ENCODE measurements at places on chromosomes 1 and 21.

- DNase-seq, result no peak
Measured at GRCh38 chr1:200887036-200887435, 7.7 kb upstream of the INAVA start.

- DNase-seq, result no peak
Measured at GRCh38 chr1:33500547-33500946, 28.1 kb downstream of the ZSCAN20 start.

- no peak for DNase-seq
Measured at GRCh38 chr1:207418351-207418750, 35.8 kb upstream of the CR2 start.

GRCh38 chr1:183734543-183735036, 70.3 kb upstream of the RGL1 start:
- DNase-seq, result no peak

GRCh38 chr1:161335796-161336195, 21.6 kb downstream of the SDHC start:
- DNase-seq, result no peak

DNA sequence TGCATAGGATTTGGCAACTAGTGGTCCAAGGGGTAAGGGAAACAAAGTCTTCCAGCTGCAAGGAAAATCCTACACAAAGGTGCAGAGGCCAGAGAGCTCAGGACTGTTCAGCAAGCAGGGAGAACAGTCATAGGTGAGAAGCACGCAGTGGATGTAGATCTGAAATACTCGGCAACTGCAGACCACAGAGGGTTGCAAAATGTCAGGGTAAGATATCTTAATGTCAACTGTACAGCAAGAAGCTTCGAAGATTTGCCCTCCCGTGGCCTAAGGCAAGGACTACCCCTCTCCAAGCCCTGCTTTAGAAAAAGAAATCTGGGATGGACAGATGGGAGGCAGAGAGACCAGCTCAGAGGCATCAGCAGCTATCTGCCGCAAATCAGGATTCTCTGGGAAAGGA, 153.4 kb upstream of the IRF2BP2 start:
- no peak for DNase-seq

DNA sequence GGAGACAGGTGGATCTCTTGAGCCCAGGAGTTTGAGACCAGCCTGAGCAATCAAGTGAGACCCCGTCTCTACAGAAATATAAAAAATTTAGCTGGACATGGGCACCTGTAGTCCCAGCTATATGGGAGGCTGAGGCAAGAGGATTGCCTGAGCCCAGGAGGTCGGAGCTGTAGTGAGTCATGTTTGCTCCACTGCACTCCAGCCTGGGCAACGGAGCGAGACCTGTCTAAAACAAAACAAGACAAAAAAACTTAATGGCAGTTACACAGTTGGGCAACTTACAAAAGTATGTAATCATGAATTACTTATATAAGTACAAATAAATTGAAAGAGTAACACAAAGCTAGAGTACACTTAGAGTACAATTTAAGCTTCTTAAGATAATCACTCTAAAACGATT, 25.2 kb downstream of the RC3H1 start:
- no peak for DNase-seq

- no peak for DNase-seq
Measured at GRCh38 chr1:37244083-37244480, 209.8 kb upstream of the GRIK3 start.

- DNase-seq, result no peak
Measured at GRCh38 chr1:66553846-66554245, 19.9 kb downstream of the SGIP1 start.

GRCh38 chr1:21922090-21923013, 14.8 kb downstream of the HSPG2 start:
- no peak for DNase-seq

GRCh38 chr1:26833432-26834405, 7.2 kb downstream of the ZDHHC18 start:
- peak; percentile 94 for DNase-seq

DNA sequence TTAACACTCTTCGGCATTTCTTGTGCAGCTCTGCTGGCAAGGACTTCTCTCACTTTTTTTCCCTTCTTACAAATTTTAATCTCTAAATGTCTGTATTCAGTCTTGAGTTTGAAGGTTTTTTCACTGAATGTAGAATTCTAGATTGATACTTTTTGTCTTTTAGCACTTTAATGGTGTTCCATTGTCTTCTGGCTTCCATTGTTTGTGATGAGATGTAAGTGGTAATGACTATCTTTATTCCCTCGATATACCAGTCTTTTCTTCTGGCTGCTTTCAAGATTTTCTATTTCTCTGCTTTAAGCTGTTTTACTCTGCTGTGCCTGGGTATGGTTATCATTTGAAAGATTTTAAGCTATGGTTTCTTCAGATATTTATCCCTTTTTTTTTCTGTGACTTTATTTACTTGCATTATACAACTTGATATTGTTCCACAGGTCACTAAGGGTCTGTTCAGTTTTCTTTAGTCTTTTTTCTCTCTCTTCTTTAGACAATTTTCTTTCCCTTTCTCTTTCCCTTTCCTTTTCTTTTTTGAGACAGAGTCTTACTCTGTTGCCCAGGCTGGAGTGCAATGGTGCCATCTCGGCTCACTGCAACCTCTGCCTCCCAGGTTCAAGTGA, 35.8 kb downstream of the DYRK1A start:
- no peak for DNase-seq

DNA sequence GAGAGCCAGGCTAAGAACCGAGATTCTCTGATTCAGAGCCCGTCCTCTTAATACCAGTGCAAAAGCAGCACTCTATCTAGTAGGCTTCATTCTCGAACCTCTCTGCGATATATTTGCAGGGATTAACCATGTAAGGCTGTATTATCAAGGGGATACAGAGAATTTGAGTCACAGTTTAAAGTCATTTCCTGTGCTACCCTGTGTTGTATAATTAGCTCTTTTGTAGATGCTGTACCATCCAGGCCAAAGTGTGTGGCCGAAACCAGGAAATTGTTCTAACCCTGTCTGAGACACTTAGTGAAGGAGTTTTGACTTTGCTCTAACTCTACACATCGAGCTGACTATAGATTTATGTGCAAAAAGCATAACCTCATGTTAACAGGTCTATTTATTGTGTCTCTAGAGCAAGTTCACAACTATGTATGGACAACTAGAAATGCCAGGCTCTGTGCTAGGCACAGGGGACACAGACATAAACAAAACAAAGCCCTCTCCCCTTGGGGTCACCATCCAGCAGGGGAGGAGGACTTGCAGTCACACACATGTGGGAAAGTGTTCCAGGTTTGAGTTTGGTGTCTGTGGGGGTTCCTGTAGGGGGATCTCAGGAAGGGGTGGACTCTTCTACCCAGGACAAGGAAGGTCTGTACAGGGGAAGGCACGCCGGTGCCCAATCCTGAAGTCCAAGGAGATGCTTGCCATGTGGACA, 182.2 kb downstream of the DHRS3 start:
- no peak for DNase-seq

DNA sequence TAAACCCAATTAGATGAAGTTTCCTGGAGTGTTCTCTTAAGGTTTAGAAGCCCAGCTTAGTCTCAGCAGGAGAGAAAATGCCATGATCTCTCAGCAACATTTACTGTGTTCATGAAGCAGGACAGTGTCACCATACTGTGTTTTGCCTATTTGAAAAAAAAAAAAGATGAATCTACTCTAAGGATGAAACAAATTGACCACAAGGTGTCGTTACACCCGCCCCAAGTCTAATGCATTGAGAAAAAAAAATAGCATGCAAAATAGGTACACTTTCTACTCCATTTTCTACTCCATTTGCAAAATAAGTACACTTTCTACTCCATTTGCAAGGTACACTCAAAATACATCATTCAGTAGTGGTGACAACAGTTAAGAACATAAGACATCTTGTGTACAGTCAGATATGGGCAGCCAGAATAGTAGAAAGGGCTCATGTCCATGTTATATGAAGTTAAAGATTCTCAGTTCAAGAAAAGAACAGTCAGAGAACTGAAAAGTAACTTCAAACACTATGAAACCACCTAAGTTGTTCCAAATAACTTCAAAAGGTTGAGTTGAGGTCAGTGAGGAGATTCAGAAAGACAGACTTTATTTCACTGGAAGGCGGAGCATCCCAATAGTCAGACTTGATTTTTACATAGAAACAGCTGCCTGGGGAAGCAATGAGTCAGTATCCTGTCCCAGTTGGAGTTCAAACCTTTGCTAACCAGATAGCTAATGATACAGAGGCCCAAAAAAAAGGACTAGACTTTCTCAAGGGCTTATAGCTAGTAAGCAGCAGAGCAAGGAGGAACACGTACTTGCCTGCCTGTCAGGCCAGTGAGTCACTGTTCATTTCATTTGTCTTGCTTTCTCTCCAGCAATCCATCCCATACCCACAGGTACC, 13.3 kb downstream of the PLPPR5 start:
- DNase-seq, result no peak

DNA sequence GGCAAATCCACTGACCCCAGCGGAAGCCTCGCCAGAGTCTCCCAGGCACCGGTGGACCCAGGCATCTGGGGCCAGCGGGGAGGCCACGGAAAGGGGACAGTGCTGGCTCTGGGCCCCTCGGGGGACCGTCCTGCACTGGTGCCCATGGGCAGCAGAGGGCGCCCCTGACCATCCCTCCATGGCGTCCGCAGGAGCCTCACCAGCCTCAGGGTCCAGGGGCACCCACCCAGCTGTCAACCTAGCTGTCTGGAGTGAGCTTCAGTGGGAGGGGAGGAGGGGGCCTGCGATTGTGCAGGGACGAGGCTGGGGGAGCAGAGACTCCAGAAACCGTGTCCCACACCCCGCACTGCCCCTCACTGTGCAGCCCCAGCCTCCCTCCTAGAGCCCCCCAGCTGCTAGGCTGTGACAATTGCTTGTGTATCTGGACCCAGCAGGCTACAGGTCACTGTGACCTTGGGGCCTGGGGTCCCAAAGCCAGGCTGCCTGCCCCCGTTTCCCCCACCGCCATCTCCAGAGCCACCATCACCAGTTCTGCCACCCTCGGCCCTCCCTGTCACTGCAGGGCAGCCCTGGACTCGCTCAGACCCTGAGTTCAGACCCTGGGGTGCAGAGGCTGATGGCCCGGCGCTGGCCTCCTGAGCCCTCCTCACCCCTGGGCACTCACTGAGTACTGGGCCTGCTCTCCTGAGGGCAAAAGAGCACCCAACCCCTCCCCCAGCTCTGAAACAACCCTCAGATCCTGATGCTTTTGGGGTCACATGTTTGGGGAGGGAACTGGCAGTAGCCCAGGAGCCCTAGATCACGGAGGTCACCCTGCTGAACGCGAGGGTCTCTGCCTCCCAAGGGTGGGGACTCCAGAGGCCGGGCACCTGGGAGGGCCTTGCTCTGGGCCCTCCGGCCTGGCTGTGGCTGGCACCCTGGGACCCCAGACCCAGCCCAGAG, 10.6 kb upstream of the COL6A1 start:
- DNase-seq, result no peak

GRCh38 chr1:38919130-38919529, 22.5 kb downstream of the RHBDL2 start:
- DNase-seq, result no peak

DNA sequence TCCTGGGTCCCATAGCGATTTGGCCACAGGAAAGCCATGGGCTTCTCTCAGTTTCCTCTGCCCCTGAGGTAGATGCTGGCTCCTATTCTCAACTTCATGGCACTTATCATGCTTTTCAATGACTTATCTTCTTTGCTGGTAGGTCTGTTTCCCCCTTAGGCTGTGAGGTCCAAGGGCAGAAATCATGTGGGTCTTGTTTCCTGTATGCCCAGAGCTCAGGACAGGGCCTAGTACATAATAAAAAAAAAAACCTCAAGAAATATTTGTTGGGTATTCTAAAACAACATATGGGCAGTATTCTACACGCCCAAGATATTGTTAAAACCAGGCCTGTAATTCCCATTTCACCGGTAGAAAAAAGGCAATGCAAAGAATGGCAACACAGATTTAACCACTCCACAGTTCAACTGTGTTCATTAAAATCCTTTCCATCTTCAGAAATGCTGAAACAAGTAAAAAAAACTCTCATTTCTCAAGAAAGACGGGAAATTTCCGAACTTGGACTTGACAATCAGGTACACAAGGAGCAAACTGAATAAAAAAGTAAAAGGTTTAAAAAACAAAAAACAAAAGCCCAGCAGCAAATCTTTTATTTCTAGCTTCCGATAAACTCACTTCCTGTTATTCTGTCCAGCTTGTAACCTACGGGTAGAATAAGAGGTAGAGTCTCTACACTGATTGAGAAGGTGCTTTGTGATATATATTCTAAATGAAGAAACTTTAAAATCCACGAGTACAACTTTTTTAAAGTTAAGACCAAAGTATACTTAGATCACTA, 6.3 kb upstream of the TDRD10 start:
- DNase-seq, result no peak

GRCh38 chr1:155342842-155343241, 22.1 kb downstream of the RUSC1 start:
- no peak for DNase-seq

- no peak for DNase-seq
Measured at GRCh38 chr1:248810727-248811513, 14.8 kb downstream of the SH3BP5L start.

GRCh38 chr1:214404571-214405213, 123.7 kb downstream of the SMYD2 start:
- no peak for DNase-seq

GRCh38 chr1:34478515-34479076, 276.3 kb upstream of the GJB5 start:
- DNase-seq, result no peak

DNA sequence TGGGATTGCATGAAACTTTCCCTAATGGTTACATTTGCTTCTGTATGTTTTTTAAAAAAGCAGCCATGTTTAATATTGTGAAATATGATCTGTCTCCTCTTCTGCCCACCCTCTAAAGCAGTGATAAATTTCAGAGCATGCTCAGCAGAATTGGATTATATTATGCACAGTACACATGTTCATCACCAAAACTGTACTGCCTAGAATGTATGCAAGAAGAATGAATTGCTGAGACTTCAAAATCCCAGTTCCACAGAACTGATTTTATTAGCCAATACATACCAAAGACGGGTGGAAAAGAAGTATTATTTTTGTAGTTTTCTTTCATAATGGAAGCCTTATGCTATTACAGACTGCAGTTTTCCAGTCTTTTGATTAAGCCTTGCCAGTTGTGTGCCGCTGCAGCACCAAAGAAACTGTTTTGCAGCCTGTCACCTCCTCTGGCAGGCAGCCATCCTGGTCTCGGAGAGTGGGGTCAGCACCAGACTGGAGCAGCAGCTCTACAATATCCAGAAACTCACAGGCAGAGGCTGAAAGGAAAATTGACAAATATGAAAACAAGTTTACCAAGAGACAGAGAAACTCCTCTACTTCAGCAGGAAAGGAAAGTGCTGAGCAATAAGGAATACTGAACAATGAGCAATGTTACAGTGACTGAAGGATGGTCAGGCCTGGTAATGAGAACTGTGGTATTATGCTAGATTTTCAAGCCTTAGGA, 58.1 kb downstream of the LHX4 start:
- no peak for DNase-seq

- DNase-seq, result no peak
Measured at GRCh38 chr1:243449373-243449772, 193.5 kb downstream of the SDCCAG8 start.

- no peak for DNase-seq
Measured at GRCh38 chr1:28119556-28119955, 31.1 kb upstream of the EYA3 start.

GRCh38 chr1:70142075-70142474, 63.3 kb downstream of the LRRC40 start:
- DNase-seq, result no peak

All from T-cell (primary cell).